ENCODE measurements at places on chromosomes 3 and 15.
A peak's percentile ranks its signal among the peaks of the same experiment; 100 is the strongest.

- DNase-seq = no peak
Measured at GRCh38 chr3:107985496-107985895, 105.3 kb downstream of the CD47 start.

GRCh38 chr3:140244893-140245292, 309.9 kb downstream of the CLSTN2 start:
- no peak for DNase-seq

DNA sequence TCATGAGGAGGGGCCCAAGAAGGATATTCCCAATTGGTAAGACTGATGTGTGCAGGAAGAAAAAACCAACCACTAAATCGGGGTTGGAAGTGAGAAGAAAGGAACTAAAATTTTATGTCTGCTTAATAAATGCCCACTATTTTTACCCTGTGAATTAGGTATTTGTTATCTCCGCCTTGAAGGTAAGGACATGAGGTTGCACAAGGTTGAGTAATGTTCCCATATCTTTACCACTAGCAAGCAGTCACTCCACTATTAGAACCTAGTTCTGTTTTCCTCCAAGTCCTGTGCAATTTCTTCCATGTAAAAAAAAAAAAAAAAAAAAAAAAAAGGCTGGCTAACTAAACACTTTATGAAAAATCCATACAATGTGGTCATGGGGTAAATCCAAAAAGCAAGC, 318.5 kb upstream of the SLCO3A1 start:
- no peak for DNase-seq

GRCh38 chr3:35537265-35537664, 102.1 kb upstream of the ARPP21 start:
- DNase-seq = peak; percentile 30

DNA sequence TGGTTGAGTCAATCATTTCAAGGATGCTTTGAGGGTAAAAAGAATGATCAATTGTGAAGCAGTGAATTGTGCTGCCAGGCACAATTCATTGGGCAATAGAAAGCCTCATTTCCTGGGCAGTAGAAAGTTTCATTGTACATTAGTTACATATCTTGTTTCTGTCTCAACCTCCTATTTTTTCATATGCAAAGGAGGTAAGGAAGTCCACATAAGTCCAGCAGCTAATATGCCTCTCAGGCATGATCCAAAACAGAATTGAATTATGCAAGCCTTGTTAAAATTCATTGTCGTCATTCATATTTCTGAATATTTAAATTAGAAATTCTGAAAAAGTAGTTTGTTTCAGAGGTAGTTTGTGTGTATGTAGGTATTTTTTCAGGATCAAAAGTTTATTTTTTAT, 65.8 kb downstream of the TFRC start:
- no peak for DNase-seq

- peak; percentile 72 for DNase-seq
Measured at GRCh38 chr15:74438721-74439316, 5.1 kb upstream of the SEMA7A start.

- DNase-seq = no peak
Measured at GRCh38 chr15:40151991-40152390, 8.9 kb upstream of the BUB1B start.

DNA sequence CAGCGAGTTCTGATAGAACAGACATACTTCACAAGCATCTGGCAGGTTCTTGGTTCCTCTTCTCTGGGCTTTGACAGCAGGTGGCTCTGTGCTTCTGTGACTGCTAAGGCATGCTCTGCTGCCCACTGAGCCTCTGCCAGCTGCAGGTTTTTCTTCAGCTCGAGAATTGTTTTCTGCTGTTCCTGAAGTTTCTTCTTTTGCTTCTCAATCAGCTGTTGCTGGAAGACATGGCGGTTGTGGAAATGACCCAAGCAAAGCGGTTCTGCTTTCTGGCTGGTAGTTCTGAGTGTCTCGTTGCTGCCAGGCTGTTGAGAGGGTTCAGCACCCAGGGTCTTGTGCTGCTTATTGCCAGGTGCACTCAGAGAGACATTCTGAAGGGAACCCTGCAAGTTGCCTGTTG, 50.8 kb downstream of the CCDC191 start:
- DNase-seq = no peak

DNA sequence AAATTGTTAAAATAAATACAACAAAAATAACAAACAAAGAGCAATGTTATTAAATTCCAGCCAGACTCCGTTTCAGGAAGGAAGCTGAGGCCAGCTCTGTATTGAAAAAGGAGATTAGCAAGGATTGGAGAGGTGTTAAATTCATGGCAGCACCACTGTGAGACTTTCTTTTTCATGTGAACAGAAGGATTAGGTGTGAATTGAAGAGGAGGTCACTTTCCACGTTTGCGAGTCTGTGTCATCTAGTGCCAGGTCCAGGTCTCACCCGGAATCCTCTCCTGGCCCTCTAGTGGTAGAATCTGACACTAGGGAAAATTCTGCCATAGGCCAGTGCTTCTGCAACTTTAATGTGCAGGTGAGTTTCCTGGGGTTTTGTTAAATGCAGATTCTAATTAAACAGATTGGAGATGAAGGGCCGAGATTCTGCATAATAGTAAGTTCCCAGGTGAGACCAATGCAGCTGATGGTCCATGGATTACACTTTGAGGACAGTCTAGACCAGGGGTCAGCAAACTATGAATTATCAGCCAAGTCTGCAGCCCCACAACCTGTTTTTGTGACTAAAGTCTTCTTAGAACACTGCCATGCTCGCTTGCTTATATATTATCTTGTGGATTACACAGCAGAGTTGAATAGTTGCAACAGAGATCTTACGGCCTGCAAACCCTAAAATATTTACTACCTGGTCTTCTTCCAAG, 9.2 kb upstream of the SLC6A1 start:
- peak; percentile 74 for DNase-seq

GRCh38 chr3:170002231-170002630, 35.6 kb upstream of the GPR160 start:
- no peak for DNase-seq

- no peak for DNase-seq
Measured at GRCh38 chr3:192482391-192482790, 244.9 kb downstream of the FGF12 start.

GRCh38 chr15:42759093-42759492, 22.2 kb upstream of the CDAN1 start:
- DNase-seq = no peak

DNA sequence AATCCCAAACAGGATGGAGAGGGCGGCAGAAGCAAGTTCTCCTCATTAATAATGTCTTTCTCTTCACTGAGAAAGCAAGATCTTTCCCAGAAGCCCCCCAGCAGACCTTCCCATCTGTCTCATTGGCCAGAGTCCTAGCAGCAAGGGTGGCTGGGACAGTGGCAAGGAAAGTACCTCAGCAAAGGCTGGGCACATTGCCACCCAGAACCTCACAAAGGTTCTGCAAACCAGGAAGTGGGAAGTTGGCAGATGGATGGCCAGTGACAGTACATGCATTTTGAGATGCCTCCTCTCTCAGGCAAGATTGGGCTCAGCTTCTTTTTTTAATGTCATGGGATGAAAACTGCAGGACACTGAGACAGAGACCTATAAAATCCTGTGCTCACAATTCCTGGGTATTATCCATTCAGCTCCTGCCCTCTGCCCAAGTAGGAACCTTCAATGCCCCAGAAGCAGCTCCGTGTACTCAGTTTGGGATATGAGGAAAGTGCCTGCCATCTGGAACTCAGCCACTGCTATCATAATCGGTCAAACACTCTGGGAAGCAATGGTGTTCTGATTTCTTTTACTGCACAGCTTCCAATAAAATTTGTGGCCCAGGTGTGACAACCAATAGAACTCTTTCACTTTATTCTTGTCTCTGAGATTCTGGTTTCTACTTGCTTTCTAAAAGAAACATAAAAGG, 25.5 kb downstream of the DPH3 start:
- DNase-seq = no peak

- no peak for DNase-seq
Measured at GRCh38 chr15:47412136-47412535, 305.2 kb upstream of the SEMA6D start.

- DNase-seq = no peak
Measured at GRCh38 chr3:197093871-197094270, 64.3 kb upstream of the MELTF start.

DNA sequence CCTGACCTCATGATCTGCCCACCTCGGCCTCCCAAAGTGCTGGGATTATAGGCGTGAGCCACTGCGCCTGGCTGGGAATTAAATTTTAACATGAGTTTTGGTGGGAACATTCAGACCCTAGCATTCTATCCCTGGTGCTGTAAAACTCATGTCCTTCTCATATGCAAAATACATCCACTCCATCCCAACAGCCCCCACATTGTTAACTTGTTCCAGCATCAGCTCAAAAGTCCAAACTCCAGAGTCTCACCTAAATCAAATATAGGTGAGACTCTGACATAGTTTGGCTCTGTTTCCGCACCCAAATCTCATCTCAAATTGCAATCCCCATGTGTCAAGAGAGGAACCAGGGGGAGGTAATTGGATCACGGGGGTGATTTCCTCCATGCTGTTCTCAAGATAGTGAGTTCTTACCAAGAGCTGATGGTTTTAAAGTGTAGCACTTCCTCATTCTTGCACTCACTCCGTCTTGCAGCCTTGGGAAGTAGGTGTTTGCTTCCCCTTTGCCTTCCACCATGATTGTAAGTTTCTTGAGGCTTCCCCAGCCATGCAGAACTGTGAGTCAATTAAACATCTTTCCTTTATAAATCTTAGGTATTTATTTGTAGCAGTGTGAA, 96.2 kb upstream of the PLCL2 start:
- DNase-seq = no peak

GRCh38 chr3:64464955-64465354, 222.8 kb downstream of the ADAMTS9 start:
- no peak for DNase-seq

GRCh38 chr3:15450438-15451215, 23.2 kb downstream of the EAF1 start:
- no peak for DNase-seq

DNA sequence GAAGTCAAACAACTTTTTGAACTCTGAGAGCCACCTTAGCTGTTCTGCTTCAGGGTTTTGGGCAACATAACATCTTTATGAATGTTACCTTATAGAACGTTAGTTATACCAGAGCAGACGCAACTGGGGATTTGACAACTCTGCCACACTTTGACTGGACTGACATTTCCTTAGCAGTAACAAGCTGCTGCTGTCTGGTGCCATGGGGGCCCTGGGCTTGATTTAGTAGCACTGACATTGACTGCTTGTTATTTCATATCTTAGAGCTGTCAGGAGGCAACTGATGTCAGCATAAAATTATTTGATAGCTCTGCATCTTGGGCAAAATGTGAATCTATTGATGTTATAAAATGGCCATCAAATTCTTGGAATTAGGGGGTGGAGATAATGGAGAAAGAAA, 285.4 kb downstream of the ROBO2 start:
- DNase-seq = no peak

GRCh38 chr3:41104147-41104546, 95.2 kb upstream of the CTNNB1 start:
- DNase-seq = no peak

DNA sequence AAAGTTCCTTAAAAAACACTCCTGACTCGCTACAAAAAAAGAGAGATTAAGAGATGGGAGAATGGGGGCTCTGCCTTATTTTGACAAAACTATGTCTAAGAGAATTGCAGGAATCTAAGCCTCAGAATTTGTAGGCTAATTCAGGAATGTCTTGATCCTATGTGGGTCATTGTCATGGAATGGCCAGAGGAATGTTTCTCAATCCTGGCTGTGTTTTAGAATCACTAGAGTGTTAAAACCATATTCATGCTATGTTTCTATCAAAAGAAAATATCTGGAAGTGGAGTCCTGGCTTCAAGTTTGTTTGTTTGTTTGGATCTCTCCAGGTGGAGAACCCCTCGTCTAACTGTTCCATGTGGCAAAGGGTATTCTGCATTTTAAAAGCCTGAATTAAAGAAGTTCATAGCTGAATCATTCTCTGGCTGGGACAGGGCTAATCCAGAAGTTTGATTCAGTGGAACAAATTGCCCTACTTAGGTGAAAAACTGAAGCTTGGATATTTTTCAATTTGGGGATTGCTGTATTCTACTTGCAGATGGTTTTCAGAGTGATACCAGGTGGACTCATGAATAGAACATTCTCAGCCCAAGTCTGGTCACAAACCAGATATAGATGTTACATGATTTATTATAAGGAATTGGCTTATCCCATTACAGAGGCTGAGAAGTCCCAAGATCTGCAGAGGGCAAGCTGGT, 28.2 kb downstream of the GJD2 start:
- no peak for DNase-seq

DNA sequence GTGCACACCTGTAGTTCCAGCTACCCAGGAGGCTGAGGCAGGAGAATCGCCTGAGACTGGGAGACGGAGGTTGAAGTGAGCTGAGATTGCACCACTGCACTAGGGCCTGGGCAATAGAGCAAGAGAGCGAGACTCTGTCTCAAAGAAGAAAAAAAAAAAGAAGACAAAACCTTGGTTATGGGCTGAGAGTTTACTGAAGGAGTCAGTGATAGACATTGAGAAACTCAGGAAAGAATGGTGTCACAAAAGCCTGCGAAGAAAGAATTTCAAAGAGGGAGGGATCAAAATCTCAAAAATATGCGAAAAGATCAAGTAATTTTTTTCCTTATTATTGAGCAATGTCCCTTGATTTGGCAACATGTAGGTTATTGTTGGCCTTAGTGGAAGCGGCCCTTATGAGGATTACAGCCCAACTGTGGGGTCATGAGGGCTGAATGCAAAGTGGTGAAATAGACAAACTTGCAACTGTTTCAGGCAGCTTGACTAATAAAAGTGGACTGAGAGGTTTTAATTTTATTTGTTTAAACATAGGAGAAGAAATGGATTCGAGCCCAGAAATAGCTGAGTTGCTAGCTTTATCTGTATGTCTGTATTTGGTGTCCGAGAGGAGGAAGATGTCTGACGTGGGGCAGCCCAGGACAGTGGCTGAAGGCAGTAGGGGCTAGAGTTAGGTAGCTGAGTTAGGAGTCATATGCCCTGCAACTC, 18.8 kb upstream of the CELF6 start:
- DNase-seq = no peak

DNA sequence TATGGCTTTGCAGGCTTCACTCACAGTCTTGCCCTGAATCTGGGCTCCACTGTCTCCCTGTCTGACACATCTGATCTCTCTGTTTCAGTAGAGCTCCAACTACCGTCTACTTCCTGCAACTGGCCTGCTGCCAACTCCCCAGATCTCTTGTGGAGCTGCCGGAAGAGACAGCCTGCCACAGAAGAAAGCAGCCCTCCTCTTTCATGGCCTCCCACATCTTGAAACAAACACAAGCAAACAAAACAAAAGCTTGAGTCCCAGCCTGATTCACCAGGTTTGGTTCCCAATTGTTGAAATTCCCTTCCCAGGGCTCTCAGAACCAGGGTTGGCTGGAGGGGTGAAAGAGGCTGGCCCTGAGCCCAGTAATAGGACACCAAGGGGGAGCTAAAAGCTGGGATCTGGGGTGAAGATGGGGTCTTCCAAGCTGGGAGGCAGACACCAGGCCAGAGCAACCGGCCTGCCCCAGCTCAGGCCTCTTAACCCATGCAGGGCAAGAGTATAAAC, 55.3 kb upstream of the CA12 start:
- peak; percentile 49 for DNase-seq

DNA sequence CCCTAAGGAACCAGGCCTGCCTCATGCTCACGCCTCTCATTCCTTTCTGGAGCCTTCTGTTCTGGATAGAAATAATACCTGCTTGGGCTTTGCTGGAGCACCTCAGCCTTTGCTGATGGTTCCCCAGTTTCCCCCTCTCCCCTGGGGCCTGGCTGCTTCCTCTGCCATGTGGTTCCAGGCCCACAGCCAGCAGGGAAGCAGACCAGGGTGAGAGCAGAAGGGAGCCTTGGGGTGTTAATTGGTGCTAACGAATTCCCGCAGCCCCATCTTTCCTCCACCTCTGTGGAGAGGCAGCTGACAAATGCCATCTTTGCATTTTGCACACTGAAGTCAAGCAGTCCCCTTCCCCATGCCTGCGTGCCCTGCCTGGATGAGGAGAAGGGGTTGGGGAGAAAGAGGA, 13.1 kb upstream of the CORO2B start:
- no peak for DNase-seq

- DNase-seq = no peak
Measured at GRCh38 chr3:151625586-151625985, 108.1 kb upstream of the AADACL2 start.
